ENCODE measurements at places on chromosomes 11 and 22. TPM values are rescaled to one million over a fixed set of nuclear protein-coding genes. Genes with fewer than 3 reads are reported as not detected.

DNA sequence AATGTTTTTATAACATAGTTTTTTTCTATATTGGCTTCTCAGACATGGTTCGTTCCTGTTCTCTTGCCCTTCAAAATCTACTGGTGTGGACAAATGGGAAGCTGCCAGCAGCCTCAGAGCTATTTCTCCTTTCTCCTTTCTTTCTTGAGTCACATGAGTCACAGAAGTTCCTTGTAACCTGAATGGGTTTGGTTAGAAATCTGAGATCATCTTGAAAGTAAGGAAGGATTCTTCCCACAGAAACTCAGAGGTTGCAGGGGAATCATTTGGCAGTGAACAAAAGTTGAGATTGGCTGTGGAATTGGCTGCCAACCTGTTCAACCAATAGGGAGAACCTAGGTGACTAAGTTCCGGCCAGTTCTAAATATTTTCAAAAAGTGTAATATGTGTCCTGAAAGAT, 12.5 kb downstream of the PLET1 start:
- DNase-seq = no peak

Gene CCDC157
- 1.8 TPM for total RNA-seq

DNA sequence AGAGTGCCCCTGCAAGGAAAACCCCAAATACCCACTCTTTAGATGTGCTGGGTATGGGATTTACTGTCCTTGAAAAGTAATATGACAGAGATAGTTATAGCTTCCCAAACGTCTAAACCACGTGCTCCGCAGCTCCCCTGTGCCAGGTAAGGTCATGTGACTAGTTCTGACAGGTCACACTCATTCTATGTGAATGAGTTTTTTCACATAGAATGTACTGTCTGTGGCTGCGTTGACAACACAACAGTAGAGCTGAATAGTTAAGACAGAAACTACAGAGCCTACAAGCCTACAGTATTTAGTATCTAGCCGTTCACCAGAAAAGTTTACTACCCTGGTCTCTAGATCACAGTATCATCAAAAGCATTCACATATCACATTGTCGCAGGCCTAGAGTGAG, 236.2 kb downstream of the ETS1 start:
- DNase-seq = no peak

- DNase-seq = no peak
These were observed 444.1 kb downstream of the SOX6 start for GRCh38 chr11:15912291-15912690.

- DNase-seq = no peak
These were observed 44.6 kb upstream of the ELF5 start for GRCh38 chr11:34558211-34558610.

DNA sequence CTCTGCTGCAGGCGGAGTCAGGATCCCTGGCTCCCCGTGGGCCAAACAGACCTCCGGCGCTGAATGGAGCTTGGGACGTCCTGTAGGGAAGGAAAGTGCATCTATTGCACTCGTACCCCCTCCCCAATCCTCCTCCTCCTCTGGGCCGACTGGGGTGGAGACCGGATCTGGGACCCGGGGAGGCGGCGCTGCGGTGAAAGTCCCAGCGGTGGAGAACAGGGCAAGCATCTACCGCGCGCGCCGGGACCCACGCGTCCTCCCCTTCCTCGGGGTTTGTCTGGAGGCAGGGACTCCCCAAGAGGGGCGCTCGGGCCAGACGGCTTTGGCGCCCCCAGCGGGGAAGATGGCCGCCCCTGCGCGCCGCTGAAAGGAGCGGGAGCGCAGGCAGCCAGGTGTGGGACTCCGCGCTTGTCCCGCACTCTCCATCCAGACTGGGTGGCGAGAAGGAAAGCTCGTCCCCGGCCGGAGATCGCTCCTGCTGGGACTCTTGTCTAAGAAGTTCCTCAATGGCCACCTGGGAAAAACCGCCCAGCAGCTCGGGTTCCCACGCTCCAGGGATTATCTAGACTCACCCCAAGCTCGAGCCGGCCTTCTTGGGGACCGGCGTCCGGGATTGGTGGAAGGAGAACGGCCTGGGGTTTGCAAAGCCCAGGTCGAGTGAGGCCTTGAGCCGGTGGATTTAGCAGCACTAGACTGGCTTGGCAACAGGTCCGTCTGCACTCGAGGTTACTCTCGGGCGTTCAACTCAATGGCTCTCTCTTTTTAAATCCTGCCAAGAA, 718 bp downstream of the FADS2 start:
- DNase-seq = no peak

Gene OR2AT4
- total RNA-seq = not detected

DNA sequence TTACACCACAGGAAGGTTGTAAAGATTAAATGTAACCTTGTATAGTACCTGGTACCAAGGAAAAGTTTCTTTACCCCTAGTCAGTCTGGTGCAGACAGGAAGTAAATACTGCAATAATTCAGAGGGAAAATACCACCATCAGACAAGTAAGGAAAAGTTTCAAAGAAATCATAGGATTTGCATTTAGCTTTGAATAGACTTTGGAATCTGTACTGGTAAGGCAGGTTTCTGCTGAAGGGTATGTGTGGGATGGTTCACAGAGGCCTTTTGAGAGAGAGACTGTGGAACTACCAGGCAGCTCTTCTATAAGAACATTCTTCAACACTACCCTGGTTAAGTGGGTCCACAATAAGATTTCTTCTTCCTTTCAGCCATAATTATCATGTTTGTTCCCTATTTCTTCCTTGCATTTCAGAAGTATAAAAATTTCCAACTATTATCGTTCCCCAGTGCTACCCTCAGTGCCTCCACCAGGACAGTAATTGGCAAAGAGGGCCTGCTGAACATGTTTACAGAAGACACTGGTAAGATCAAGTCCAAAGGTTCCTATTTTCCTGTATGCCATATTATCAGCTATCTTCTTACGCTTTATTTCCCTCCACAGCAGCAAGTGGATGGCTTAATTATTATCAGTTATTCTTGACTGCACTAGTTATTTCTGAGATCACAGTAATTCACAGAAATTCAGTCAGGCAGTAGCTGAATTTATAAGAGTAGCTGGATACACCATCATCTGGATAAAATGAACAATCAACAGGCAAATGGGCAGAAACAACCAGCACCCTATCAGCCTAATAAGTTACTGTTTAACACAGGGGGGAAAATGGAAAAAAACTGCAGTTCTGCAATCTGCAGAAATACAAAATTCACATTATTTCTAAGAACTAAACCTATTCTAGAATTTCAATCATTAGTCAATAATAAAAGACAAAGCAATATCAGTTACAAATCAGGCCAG, 48.5 kb downstream of the PITPNB start:
- no peak for DNase-seq

- DNase-seq = peak; percentile 65
These were observed 2.1 kb upstream of the KIAA1671 start for GRCh38 chr22:24950272-24950902.

- no peak for DNase-seq
These were observed 19.0 kb upstream of the SMIM35 start for GRCh38 chr11:118105657-118106305.

Gene INS
- total RNA-seq = not detected

- DNase-seq = no peak
These were observed 22.9 kb downstream of the MMP13 start for GRCh38 chr11:102932678-102933077.

- DNase-seq = no peak
These were observed 11.9 kb downstream of the LMO1 start for GRCh38 chr11:8251616-8252295.

DNA sequence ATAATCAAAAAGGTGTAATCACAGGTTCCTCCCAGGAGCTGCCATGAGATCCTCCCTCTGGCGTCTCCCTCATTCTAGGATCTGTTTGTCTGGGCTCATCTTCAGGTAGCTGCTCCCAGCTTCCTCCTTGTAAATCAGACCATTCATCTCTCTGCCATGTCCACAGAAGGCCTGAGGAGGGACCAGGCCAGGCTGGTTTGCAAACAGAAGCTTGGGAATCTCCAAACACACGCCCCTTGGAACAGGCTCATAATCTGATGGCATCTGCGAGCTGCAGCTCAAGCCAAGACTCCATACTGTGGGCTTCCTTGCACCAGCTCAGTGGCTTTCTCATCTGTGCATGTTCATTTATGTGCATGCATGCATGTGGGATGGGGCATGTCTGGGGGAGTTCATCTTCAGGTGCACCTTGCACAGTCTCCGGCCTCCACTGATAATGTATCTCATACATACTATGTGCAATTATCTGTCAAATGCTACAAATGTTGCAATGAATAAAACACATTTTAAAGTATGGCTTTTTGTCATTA, 134.9 kb downstream of the NXPE2 start:
- DNase-seq = no peak

Gene CBLIF
- total RNA-seq = not detected

Gene DNAJB7
- total RNA-seq = not detected

- DNase-seq = no peak
These were observed 72.3 kb downstream of the ADM start for GRCh38 chr11:10377183-10377582.

DNA sequence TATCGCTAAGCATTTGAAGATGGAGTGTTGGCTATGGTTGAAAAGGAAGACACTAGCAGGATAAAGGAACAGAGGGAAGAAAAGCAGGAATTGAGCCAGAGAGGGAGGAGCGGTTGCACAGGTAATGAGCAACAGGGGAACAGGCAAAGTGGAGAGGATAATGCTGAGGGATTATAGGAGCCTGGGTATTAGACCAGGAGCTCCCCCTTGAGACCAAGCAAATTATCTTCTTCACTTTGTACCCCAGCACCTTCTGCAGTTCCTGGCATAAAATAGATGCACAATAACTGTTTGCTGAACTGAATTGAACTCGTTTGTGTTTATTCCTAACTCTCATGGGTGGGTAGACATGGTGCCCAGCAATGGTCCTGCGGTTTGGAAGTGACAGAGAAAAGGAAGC, 54.6 kb upstream of the OR5P2 start:
- no peak for DNase-seq

Gene TENM4
- 27.8 TPM for total RNA-seq

- DNase-seq = peak; percentile 96
These were observed 607 bp upstream of the ROBO4 start for GRCh38 chr11:124898263-124898680.

GRCh38 chr11:65506772-65507505, 8.1 kb downstream of the MALAT1 start:
- DNase-seq = peak; percentile 58

- DNase-seq = no peak
These were observed 53.6 kb upstream of the GRIK4 start for GRCh38 chr11:120457996-120458395.

DNA sequence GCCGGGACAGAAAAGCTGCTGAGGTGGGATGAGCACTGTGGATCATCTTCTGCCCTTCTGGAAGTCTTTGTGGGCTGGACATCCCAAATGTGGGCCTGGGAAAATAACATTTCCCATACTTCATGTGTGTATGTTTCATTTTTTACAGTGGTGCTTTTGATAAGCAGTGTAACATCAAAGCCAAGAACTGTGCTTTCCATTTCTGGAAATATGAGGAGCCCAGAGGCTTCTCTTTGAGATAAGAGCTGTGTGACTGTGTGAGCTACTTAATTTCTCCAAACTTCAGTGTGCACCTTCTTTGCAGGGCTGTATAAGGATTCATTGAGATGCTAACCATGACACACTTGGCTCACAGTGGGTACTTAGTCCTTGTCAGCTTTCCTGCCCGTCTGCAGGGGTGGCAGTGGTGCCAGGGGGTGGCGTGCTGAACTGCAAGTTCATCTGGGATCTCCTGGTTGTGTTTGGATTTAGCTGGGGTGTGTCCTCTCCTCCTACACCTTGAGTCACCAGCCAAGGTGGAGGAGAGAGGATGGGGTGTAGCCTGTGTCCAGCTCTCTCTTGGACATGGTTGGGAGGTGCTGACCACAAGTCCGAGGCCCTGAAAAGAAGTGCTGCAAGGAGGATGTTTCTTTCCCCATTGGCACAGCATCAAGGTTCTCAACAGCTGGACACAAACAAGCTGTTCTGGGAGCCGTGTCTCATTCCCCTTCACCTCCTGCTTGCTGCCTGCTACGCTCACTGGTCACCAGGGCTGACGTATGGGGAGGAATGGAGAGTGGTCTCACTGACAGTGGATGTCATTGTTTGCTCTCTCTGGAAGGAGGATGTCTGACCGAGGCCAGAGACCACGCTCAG, 139.4 kb downstream of the TEAD1 start:
- DNase-seq = peak; percentile 79

Gene LINC01488
- not detected for total RNA-seq

- no peak for DNase-seq
These were observed 1.7 kb downstream of the SLC3A2 start for GRCh38 chr11:62882431-62882749.

- peak; percentile 47 for DNase-seq
These were observed 90.9 kb downstream of the NAV2 start for GRCh38 chr11:19803506-19803998.

- no peak for DNase-seq
These were observed 4.6 kb downstream of the GNB1L start for GRCh38 chr22:19849835-19850762.

GRCh38 chr22:28670756-28671155, 8.9 kb downstream of the TTC28 start:
- peak; percentile 42 for DNase-seq

Gene VWCE
- under 0.01 TPM for total RNA-seq

DNA sequence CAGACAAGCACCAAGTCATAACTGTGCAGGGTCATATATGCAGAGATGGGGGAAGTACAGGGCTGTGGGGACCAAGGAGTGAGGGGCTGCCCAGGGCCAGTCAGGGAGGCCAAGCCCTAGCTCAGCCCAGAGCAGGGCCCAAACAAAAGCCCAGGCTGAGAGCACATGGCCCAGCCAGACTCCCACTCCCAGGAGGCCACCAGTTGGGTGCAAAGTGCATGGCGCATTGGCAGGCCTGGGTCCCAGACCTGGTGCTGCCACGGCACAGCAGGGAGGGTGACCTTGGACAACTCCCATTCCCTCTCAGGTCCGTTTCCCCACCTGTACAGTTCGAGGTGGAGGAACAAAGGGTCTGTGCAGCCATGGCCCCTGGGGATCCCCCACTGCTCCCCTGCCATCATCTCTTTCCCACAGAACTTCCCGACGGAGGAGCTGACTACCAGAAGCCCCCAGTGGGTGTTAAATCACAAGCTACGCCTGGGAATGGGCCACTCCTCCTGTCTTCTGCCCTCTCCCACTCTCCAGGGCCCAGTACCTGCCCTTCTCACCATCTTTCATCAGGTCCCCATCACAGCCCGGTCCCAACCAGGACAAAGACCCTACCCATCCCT, 608 bp downstream of the NIPSNAP1 start:
- no peak for DNase-seq

- DNase-seq = peak; percentile 97
These were observed 63.2 kb upstream of the RRAS2 start for GRCh38 chr11:14422052-14422813.

- DNase-seq = no peak
These were observed 30.7 kb upstream of the TH start for GRCh38 chr11:2202071-2202899.

Gene UPK3A
- not detected for total RNA-seq

Gene KLHL22
- total RNA-seq = 7.0 TPM

Gene MRGPRX4
- total RNA-seq = not detected

GRCh38 chr11:35712533-35712932, 50.0 kb downstream of the TRIM44 start:
- no peak for DNase-seq

Gene OR51B4
- total RNA-seq = not detected

Gene INPP5J
- total RNA-seq = 0.29 TPM
